Stimulated activated CD4-positive, alpha-beta T cell treated with anti-CD3 and anti-CD28 coated beads, TNF-alpha, amount 100 ng/mL, for 4 hours (primary cell): ENCODE measurements at places on chromosomes 7 and 10.

GRCh38 chr7:142408794-142409193, 150.9 kb upstream of the PRSS58 start:
- no peak for DNase-seq

- DNase-seq, result no peak
Observed at GRCh38 chr7:29405891-29406290, 157.7 kb upstream of the PRR15 start.

- no peak for DNase-seq
Observed at GRCh38 chr7:132221356-132221755, 354.9 kb downstream of the PLXNA4 start.

GRCh38 chr7:45240273-45240771, 82.7 kb downstream of the RAMP3 start:
- DNase-seq, result no peak

DNA sequence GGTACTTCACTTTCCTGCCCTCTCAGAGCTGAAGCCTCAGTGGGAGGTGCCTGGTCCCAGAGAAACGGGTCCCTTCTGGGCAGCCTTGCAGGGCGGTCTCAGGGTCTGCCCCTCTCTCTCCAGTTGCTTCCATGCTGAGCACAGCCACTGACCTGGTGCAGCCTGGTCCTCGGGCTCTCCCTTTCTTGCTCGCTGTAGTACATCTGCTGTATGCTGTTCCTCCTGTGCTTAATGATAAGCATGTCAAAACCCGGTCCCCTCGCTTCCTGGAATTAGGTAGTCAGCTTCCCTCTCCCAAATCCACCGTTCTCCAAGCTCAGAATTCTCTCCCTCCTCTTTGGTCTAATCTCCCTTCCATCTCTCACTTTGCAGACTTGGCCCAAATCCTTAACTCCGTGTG, 11.0 kb upstream of the HPS1 start:
- no peak for DNase-seq

DNA sequence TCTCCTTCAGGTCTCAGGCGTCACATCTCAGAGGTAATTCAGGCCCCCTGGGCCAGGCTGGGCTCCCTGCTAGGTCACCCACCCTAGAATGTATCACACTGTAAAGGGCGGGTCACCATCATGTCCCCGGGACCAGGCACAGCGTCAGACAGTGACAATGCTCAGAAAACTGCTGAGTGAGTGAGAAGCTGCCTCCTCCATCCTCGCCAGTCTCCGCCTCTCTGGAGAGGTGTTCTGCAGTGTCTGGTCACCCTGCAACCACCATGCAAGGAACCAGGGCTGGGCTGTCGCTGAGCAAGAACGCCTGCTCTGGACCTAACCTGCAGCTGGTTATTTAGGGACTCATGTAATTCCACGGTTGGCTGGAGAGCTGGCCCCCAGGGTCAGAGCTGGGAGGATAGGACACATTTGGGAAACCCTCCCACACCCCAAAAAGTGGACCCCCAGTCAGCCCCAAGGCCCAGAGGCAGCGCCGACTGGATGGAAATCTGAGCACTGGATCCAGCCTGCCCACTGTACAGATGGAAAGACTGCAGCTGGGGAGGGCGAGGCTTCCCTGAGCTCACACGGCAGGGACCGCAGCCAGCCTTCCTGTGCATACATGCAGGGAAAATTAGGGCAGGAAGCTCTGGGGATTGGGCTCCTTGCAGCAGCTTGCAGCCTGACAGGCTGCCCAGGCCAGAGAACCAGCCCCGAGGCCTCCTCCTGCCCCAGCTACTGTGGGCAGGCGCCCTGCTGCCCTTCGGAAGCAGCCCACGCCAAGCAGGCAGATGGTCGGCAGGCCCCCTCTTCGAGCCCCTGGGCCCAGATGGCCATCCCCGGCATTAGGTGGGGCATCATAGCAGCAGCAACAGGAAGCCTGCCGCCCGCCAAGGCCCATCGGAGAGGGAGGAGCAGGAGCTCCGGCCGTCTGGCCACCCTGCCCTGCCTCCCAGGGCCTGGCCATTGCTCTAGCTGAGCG, 105.4 kb upstream of the ZMIZ1 start:
- no peak for DNase-seq

- DNase-seq, result no peak
Observed at GRCh38 chr10:650441-650851, 39.0 kb downstream of the DIP2C start.

DNA sequence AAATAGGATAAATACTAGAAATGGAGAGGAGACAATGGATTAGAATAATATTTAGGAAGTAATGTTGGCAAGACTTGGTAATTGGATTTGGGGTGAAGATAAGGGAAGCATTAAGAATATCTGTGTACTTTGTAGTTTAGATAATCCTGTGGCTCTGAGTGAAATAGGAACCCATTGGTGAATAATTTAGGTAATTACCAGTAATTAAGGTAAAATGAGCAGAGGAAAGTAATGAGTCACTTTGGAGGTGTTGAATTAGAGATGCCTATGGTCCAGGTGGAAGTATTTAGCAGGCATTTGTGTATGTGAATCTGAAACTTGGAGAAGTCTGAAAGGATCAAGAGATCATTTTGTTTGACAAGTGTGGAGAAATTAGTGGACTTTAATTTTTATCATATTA, 5.7 kb downstream of the C1GALT1 start:
- DNase-seq, result no peak

GRCh38 chr10:53479365-53479764, 706.8 kb upstream of the MBL2 start:
- no peak for DNase-seq

DNA sequence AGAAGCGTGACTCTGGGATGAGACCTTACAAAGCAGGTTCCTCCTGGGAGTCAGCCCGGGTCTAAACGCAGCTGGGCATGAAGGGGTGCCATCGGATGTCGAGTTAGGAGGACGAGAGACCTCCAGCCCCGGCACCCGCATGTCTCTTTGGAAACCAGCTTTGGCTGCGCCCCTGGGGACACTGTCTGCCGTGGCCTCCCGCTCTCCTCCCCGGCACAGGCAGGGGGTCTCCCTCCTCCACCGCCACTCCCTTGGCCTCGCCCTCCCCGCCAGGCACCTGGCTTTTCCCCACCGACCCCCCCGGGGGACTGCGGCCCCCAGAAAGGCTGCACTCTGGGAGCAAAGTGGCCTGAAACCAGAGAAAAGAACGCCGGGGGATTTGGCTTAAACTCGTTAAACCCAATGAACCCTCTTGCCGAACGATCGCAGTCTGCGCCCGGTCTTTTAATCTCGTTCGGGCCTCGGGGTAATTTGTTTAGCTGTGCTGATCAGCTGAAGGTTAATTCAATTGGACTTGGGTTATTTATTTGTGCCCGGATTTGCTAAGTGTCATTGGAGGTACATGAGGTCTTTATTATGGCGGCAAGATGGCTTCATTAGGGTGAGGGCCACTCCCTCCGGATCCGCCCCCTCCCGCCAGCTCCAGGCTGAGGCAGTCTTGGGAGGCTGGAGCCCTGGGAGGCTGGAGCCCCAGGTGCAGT, 16.4 kb upstream of the PSMG3 start:
- DNase-seq, result no peak

DNA sequence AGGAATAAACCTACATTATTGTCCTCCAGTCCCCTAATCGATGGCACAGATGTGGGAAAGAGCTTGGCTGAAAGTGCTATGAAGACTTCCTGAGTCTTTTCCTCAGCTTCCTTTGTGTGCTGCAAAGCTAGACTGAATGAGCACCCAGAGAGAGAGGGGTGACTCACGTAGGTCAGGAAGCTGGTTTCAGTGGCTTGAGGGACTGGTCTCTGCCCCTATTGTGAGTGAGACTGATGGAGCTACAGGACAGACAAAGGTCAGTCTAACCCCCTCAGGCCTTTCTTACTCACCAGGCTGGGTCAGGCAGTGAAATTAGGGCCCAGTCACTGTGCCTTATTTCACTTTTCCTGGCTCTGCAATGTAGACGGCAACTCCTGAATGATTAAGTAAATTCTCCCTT, 171.1 kb upstream of the GRB10 start:
- DNase-seq, result no peak

- DNase-seq, result no peak
Observed at GRCh38 chr7:128059143-128059988, 28.1 kb upstream of the LRRC4 start.

GRCh38 chr7:142855756-142856564, 1.1 kb downstream of the EPHB6 start:
- DNase-seq, result no peak

DNA sequence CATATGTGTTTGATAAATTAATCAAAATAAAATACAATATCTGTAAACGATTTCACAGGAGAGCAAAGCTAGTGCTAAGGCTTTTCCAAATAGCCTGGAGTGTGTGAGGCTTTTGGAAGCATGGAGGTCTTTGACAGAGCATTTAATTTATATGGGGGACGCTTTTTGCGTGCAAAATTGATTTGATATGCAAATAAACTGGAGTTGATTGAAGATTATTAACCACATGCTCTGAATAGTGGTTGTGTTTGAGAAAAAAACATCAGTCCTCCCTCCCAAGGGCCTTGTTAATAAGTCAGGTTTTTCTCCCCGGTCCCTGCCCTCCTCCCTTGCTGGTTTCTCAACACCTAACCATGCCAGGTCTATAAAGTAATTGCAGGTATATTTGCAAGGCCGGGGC, 85.1 kb upstream of the FGFR2 start:
- DNase-seq, result no peak

DNA sequence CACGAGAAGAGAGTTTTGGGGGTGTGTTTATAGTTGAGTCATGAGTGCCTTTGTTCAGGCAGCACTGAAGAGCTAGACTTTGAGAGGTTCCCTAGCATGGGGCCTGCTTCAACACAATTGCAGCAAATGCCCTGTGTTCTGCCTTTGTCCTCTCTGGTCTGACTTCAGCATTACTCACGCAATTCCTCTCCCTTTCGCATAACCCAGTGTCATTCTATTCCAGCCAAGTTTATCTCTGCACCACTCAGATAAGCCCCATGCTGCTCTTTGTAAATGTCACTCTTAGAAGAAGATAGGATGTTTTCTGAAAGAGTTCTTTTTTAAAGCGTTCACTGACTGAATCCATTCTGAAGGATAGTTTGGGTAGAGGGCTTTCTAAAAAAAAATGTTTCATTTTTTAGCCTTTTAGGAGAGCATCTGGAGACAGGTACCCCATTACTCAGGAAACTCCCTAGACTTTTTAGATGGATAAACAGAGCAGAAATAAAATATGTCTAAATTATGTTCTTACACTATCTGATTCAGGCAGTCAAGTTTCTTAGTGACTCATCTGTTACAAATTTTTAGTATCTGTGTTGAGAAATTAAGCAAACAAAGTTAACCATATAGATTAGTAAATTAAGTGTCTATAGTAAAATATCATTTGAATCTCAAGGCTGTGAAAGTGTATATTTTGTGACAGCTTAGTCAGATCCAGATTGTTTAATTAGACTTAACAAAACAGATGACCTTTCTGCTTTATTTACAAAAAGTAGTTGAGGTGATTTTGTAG, 318.5 kb downstream of the GPR158 start:
- DNase-seq, result no peak

GRCh38 chr10:6607182-6607581, 27.1 kb upstream of the PRKCQ start:
- no peak for DNase-seq

GRCh38 chr10:74521526-74521925, 304.9 kb upstream of the KAT6B start:
- no peak for DNase-seq

DNA sequence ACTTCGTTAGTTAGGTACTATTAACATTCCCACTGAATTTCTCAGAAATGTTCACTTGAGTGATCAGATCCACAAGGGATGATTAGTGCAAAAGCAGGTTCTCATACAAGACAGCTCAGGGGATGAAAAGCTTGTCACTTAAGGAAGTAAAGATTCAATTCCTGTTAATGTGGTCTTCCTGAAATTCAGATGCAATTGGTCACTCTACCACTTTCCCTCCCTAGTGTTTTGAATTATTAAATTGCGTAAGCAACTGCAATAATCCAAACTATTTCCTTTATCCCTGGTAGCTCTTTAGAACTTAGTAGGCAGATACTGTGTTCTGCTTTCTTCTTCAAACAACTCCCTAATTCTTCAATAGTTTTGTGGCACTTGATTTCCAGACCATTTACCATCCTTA, 121.4 kb downstream of the MAGI2 start:
- DNase-seq, result no peak

DNA sequence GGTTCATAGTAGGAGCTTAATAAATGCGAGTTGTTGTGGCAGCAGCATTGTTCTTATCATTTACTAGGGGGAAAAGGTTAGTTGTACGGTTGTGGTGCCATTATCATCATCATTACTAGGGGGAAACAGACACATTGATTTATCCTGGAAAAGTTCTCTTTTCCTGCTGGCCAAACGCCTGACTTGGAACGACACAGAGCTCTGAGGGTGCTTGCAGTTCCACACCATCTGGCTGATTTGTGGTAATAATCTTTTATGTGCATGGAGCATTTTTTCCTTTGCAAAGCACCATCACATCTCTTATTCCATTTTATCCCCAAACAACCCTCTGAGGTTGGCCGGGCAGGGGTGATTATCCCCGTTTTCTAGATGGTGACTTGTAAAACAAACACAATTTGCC, 219.4 kb downstream of the BUB3 start:
- no peak for DNase-seq

DNA sequence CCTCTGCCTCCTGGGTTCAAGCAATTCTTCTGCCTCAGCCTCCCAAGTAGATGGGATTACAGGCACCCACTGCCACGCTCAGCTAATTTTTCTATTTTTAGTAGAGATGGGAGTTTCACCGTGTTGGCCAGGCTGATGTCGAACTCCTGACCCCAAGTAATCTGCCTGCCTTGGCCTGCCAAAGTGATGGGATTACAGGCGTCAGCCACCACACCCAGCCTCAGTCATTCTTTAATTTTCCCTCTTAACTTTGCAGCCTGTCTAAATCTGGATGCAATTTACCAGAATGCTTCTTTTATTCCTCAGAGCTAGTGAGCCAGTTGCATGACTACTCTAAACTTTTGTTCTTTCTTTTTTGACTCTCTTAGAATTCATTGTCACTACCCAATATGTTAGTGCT, 90.5 kb upstream of the CSTF2T start:
- DNase-seq, result no peak

DNA sequence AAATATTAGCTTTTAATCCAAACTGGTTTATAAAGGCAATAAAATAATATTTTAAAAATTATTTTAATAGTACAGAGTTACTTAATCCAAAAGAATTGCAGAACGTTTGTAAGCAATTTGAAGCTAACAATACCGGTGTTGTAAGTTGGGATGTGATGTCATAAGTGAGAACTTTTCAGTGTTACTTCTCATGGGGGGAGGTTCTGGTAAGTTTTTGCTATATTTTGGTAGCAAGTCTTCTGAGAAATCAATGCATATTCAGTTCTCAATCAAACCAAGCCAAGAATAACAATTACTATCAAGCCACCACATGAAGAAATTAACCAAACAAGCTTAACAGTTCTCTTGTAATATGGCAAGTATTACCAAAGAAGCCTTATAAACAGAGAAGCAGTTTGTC, 147.1 kb upstream of the ASAH2 start:
- DNase-seq, result no peak

GRCh38 chr10:114399576-114399975, 4.7 kb downstream of the AFAP1L2 start:
- no peak for DNase-seq

- DNase-seq, result no peak
Observed at GRCh38 chr7:29500719-29501118, 62.9 kb upstream of the PRR15 start.

DNA sequence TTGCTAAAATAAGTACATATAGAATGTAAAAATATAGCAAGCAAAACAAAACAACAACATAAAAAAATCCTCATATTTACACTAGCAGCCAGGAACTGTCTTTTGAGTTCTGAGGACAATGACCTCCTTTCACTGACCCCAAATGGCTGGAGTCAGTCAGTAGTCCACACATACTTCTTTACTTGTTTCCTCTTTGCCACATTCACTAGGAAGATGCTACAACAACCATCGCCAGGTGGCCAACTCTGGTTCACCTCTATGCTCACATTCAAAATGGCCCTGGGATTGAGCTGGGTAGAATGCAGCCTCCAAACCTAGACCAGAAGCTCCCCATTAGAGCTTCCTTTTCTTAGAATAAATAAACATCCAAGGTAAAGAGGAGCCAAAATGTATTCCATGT, 356.2 kb downstream of the PLXNA4 start:
- DNase-seq, result no peak
